ENCODE measurements at places on chromosomes 3 and 15. TPM values are rescaled to one million over a fixed set of nuclear protein-coding genes. Genes with fewer than 3 reads are reported as not detected.
A peak's percentile ranks its signal among the peaks of the same experiment; 100 is the strongest.

Gene CAMKV
- total RNA-seq: not detected

Gene PPP1R14D
- not detected for total RNA-seq

Gene DPPA4
- total RNA-seq: not detected

DNA sequence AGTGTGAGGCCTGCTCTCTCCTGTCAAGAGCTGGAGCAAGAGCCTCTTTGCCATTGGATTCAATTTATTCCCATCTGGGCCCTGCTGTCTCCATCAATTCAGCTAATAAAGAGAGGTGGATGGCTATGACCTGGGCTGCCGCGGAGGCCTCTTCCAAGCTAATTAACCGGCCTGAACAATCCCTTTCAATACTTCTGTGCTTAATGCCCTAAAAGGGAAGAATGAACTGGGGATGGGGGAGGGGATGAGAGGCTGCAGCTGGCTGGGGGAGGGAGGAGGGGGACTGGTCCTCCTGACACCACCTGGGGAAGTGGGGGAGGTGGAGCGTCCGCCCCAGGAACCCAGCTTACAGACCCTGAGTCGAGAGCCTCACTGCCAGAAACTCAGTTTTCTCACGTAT lies 33.4 kb upstream of the PRR23E start:
- no peak for DNase-seq

DNA sequence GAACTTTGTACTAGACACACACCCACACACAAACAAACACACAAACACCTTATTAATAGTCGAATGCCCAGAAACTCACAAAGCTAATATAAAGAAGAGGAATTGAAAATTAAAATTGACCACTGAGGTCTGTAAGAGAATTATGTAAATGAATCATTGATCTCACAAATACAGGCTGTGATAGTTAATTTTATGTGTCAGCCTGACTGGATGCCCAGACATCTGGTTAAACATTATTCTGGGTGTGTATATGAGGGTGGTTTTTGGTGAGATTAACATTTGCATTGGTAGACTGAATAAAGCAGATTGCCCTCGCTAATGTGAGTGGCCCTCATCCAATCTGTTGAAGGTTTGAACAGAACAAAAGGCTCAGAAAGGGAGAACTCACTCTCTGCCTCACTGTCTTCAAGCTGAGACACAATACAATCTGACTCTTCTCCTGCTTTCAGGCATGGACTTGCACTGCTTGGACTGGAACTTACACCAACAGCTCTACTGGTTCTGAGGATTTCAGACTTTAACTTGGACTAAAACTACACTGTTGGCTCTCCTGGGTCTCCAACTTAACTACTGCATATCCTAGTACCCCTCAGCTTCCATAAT lies 199.4 kb upstream of the TTC14 start:
- DNase-seq: no peak

DNA sequence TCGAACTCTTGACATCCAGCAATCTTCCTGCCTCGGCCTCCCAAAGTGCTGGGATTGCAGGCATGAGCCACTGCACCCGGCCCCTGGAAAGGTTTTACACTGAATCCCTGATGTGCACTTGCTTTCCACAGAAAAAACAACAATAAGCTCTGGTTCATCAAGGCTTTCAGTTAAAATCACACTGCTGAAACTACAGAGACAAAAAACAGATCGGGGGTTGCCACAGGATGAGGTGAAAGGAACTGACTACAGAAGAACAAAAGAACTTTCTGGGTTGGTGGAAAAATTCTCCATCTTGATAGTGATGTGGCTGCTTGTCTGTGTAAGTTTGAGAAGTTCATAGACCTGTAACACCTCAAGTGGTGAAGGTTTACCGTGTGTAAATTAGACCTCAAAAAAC lies 2.9 kb downstream of the RAB43 start:
- no peak for DNase-seq

GRCh38 chr3:77392181-77392580 lies 352.3 kb downstream of the ROBO2 start:
- DNase-seq: no peak

- no peak for DNase-seq
Measured at GRCh38 chr3:24846286-24846860, 351.7 kb upstream of the THRB start.

- no peak for DNase-seq
Measured at GRCh38 chr15:89141885-89142284, 53.6 kb downstream of the ABHD2 start.

DNA sequence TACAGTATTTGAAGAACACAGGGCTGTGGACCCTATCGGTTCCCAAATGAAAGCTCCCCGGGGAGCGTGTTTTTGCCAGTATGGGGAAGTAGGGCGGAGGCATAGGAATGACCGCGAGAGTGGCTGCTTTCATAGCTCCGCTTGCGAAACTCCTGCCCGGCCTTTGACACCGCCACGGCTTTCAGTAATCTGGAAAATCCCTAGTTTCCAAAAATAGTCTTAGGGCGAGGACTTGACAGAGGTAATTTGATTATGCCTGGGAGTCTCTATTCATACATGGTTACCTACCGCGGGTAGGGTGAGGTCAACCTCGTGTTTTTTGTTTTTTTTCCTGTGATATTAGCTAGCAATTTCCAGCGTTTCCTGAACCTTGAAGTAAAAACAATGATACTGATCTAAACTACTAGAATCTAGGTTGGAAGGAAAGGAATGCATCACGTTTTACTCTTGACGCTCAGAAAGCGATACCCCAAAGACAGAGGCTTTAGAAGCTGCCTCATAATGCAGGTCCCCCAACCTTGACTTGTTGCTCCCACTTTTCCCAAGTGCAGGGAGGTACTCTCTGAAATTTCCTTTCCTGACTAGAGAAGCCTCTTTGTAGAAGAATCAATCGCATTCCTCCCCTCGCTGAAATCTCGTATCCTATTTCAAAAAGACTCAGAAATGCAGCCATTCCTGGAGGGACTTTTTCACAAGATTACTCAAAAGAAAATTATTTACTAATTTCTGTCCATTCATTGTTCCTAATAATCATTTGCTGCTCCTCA lies 894 bp upstream of the CCNL1 start:
- peak; percentile 88 for DNase-seq

GRCh38 chr3:20760981-20761380 lies 575.0 kb upstream of the SGO1 start:
- peak; percentile 21 for DNase-seq

DNA sequence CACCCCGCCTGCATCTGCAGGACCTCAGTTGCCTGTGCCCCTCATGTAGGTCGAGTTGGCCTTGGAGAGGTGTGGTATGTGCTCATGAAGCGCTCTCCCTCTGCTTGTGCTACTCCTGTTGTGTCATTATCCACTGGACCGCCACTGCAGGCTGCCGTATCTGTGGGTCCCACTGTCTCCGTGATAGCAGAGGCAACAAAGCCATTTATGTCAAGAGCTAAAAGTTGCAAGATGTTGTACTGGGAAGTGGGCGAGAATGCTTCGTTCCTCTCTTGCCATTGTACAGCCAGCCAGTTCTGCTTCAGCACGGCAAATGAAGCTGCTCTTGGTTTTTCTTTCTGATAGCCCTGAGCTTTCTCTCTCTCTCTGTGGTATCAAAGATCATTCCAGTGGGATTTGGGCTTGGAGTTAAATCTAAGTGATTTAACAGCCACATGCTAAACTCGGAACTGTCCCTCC lies 89.0 kb downstream of the TMEM212 start:
- no peak for DNase-seq

DNA sequence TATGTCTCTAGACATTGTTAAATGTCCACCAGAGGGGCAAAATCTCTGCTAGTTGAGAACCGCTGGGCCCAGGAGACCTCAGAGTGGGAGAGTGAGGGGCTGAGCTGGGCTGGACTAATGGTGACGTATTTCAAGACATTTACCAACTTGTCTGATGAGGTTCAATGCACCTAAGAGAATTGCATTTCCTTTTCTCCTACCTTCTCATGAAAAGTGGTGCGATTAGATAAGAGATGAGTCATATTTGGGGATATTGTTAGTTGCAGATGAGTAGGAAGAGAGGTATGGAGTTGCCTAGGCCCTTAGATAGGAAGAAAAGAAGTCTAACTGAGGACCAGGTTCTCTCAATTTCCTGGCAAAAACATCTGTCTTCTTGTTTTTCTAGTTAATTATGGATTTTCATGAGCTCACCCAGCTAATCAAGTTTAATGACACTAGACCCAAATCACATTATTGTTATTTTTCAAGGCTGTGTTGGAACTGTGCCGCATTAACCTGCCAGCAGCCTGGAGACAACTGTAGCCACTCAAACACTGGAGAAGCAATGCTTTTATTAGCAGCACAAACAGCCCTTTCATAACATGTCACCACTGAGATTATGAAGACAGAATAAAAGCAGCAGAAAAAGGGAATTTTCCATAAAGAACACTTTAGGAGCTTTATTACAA lies 144.2 kb downstream of the PDCD6IP start:
- peak; percentile 40 for DNase-seq

DNA sequence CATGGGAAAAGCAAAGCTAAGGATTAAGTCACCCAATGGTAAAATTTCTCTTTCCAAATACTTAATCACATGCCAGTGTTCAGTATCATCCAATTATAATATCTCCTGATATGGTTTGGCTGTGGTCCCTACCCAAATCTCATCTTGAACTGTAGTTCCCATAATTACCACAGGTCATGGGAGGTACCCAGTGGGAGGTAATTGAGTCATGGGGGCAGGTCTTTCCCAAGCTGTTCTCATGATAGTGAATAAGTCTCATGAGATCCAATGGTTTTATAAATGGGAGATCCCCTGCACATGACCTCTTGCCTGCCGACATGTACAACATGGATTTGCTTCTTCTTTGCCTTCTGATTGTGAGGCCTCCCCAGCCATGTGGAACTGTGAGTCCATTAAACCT lies 26.1 kb upstream of the NMB start:
- peak; percentile 69 for DNase-seq

DNA sequence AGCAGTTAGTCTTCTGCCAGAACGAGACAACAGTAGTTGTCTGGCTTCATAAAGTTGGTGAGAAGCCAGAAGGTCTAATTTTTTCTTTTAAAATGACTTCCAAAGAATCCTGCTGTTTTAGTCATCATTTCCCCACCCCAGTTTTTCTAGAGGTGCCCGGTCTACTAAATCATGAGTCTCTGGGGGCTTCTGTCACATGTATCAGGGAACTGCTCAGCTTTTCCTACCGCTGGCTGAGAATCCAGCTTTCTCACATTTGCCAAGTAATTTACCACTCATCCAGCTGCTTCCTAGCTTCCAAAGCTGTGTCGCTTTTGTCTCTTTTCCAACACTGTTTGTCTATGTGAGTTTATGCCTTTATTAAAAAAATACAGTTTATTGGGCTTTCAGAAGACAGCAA lies 183.3 kb downstream of the NSUN3 start:
- DNase-seq: no peak

DNA sequence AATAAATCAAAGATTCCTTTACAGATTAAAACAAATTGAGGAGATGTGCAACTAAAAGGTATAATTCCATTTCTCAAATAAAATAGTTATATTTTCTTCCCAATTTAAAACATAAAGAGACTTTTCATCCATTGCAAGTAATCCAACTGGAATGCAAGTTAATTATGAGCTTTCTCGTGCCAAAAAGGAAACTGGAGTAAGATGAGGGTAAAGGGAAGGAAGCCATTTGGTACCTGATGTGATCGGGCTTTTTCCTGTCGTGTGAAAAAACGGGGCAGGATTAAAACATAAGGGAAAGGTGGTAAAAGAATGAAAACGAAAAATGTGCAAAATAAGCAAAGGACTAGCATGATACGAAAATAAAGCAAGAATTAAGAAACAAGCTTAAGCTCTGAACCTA lies 41.8 kb upstream of the XXYLT1 start:
- no peak for DNase-seq

DNA sequence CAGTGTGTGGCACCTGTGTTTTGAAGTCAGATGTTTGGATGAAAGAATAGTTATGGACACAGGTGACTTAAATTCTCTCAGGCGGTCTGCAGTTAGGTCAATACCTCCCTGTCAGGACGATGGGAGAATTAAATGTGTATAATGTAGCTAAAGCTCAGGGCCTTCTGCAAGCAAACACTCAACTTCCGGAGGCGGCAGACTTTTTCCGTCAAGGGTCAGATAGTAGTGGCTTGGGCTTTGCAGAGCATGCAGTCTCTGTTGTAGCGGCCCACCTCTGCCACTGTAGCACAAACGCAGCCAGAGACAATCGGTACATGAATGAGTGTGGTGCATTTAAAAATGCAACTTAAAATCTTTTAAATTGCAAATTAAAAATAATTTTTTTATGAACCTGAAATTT lies 47.4 kb downstream of the CMTM8 start:
- no peak for DNase-seq

DNA sequence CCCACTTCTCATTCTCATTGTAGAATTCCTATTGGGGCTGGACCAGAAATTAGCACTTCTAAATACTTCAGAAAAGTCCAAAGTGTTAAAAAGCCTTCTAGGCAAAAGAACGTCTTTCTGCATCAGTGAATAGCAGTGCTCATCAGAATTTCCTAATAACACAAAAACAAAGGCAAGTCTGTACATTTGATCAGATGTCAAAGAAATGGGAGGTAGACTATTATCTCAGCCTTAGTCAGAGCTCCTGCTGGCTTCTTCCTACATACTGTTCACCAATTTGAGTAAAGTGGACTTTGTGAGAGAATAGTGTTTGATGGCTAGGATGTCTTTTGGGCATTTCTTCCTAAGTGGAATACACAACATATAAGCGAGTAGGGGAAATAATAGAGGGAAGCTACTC lies 48.7 kb downstream of the FOXB1 start:
- DNase-seq: no peak

- DNase-seq: no peak
Measured at GRCh38 chr3:171778493-171778892, 31.8 kb downstream of the PLD1 start.

DNA sequence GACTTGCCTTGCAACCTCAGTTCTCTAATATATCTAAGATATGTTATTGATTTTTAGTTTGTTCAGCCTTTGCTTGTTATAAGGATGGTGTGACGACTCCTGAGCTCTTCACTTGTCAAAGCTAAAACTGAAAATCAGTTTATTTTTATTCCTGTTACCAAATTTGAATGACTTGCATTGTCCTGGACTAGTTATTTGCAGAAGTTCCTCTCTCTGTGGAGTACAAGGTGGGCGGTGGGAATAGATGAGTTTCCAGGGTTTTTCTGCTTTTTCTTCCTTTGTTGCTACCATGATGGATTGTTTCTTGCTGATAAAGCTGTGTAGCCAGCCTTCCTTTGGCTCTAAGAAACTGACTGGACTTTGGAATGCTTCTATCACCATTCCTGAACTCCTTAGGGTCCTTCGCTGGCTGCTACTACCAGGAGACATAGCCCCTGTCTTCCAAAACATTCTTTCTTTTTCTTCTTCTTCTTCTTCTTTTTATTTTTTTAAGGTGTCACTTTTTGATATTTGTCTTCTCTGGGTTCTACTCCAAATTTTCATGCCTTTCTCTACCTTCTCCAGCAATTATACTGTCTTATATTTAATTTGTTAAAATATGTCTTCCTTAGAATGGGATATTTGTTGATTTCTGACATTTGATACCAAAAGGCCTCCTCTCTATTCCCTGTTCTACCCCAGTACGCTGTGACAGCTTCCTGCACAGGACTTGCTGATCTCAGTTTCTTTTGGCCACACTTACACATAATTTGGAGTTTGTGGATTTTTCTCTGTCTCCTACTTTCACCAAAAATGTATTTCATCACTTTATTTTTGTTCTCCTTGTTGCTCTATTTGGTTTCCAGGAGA lies 145.1 kb upstream of the THRB start:
- DNase-seq: no peak

- peak; percentile 52 for DNase-seq
Measured at GRCh38 chr3:8987645-8988383, 24.5 kb upstream of the RAD18 start.

Data from A172 (cell line).